ENCODE measurements at places on chromosomes 12 and 14.

GRCh38 chr14:27686137-27686536 lies 1080.5 kb upstream of the FOXG1 start:
- no peak for DNase-seq

GRCh38 chr12:98935847-98936246 lies 290.8 kb downstream of the APAF1 start:
- no peak for DNase-seq

GRCh38 chr12:100433701-100434100 lies 40.0 kb upstream of the NR1H4 start:
- DNase-seq: no peak

- no peak for DNase-seq
These were observed 271.5 kb upstream of the TBX3 start for GRCh38 chr12:114955414-114956014.

DNA sequence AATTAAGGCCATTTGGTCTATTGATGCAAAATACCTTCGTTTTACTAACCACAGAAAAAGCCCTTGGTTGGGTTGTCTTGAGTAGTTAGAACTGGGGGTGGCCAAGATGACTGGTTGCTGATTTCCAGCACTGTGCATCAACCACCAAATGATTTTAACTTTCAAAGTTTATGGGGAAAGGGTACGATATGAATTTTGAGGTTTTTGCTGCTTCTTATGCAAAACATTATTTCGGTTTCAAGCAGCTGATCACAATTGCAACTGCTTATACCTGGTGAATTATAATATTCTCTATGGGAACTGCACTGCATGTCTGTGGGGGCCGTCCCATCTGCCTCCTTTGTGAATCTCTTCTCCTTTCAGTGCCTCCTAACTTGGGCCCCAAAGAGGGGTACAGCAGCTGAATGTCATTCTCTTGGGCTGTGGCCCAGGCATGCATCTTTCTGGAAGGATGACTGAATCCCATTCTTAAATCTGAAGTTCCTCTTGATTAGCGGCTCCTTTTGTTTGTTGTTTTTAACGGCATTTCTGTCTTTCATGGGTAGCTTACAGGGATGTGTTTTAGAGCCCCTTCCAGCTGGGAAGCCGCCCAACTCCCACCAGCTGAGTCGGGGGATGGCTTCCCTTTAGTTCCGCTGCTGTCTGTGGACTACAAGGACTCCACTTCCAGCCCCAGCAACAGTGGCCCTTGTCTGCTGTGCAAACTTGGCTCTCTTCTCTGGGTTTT lies 479.8 kb downstream of the ZFP36L1 start:
- no peak for DNase-seq

Data from NCI-H2029 (cell line).